Fibroblast of upper back skin (primary cell): ENCODE measurements at places on chromosomes 12 and 14.

DNA sequence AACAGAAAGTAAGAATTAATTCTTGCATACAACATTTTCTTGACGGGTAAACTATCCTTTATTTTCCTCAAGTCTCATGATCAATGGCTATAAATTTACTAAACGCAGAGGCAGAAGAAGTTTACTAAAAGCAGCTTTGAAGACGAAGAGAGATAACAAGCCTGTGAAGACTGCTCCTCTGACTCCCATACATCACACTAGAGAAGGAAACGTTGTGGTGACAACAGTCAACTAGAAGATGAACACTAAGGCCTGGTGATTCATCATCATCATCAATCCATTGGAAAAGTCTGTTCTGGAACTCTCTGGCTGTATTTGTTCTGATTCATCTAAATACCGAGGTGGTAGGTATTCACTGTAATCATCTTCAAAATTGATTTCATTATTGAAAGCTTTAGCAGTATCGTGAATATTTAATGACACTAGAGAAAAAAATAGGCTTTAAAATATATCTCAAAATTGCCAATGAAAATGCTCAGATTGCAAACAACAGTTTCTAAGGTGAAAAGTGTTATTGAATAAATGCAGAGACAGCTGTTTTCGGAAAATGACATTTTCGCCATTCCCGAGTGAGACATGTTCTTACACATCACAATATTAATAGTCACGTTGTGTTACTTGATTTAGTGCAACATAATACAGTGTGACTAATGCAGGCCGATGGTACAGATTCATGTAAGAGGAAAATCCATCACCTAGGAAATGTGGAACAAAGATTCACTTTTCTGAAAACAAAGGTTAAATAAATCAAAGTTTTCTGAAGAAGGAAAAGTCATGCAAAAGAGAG lies 260.5 kb downstream of the C12orf50 start:
- DNase-seq, result no peak

DNA sequence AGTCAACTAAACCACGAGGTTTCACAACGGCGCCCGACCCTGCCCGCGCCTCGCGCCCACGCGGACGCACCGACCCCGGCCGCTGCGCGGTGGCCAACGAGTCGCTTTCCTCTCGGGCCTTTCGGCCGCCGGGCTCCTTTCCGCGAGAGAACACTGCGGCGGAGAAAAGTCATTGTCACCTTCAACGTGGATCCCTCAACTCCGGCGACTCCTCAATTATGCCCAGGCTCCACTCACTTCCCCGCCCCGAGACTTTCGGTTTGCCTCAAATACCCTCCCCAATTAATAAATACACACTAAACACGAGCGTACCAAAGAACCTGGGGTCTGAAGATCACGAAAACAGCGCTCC lies 450 bp downstream of the SINHCAF start:
- no peak for DNase-seq

DNA sequence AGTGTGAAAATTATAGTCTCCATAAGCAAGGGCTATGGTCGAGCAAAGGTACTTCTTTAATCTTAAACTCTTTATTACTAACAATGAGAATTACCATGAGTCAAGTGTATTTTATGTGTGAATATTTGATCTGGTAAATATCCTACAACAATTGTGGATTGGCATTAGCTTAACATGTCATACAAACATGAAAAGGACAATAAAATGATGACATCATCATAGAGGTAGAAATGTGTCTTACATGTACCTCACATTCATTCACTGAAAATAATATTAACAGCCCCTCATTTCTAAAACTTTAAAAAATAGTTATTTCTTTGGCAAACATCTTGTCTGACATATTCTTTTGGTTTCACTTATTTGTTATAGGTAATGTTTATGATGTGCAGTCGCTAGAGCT lies 355.0 kb downstream of the NAV3 start:
- no peak for DNase-seq

GRCh38 chr12:53078425-53079225 lies 565 bp downstream of the SPRYD3 start:
- DNase-seq, result no peak

DNA sequence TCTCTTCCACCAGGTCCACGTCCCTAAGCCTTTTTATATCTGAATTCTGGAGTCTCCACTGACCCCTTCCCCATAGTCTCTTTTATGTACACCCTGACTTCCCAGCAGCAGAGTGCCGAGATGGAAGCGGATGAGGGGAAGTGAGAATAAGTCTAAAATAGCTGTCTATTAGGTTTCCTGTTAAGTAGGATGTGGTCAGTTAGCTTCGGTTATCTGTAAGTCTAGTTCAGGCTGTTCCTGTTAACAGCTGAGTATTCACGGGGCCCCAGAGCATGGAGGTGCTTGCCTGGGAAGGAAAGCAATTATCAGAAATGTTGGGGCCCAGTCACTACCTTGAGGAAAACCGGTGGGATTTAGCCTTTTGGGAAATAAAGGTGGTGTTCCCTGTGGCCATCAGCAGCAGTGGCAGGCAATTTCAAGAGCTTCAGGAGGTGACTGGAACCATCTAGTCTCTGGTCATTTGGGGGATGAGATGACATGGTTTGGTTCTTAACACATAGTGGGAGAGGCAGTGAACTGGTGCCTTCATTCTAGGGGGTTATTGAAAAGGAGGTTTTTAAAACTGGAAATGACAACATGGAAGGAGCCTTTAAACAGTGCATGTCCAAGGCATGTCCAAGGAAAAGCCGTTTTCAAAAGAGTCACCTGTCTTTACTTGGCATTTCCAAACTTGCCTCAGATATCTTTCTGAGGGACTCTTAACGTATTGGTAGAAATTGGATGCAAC lies 21.8 kb downstream of the CHST11 start:
- DNase-seq, result peak; percentile 22

- no peak for DNase-seq
Observed at GRCh38 chr12:81086342-81086741, 8.5 kb downstream of the ACSS3 start.

GRCh38 chr14:32038876-32039275 lies 38.2 kb upstream of the ARHGAP5 start:
- DNase-seq, result peak; percentile 32

GRCh38 chr12:69901221-69901905 lies 76.3 kb downstream of the MYRFL start:
- peak; percentile 66 for DNase-seq

DNA sequence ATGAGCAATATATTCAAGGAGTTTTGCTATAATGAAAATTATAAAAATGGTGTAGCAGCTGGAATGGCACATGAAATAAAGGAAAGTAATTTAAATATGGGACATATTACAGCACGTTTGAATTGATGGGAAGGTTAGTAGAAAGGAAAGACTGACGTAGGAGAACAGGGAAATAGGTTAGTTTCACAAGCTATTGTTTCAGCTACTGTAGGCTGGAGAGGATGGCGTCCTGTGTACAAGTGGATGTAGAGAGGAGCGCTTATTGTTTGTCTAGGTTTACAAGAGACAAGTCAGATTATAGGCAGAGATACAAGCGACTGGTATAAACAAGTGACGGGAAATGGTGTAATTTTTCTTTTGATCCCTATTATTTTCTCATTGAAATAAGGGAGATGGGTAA lies 431.2 kb upstream of the PDE3A start:
- DNase-seq, result no peak

GRCh38 chr12:8890313-8891085 lies 23.8 kb upstream of the PHC1 start:
- DNase-seq, result peak; percentile 48

GRCh38 chr12:26754148-26754547 lies 78.8 kb downstream of the ITPR2 start:
- DNase-seq, result no peak

DNA sequence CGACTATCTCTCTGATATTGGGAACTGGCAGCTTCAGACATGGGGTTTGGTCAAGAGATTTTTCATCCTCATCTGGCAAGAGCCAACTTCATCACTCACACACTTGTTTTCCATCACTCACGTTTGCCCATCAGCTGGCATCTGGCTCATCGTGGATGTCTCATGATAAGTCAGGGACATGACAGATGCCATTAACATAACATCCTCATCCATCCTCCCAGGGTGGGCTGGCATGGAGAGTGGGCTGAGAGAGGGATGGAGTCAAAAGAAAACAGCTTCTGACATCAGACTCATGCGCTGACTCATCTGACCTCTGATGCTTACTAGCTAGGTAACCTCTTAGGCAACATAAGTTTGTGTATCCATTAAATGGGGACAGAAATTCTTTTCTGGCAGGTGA lies 1.8 kb upstream of the VSX2 start:
- no peak for DNase-seq
